Panc1 (cell line): ENCODE measurements at places on chromosomes 3 and 15. TPM values are rescaled to one million over a fixed set of nuclear protein-coding genes. Genes with fewer than 3 reads are reported as not detected.

Gene WDR93
- 0.18 TPM for total RNA-seq

Gene IL17RD
- total RNA-seq, result 3.5 TPM

Gene SMCO1
- total RNA-seq, result not detected

Gene TUBGCP5
- 23.3 TPM for total RNA-seq

Gene PAK6
- total RNA-seq, result 6.3 TPM

Gene FOXL2
- total RNA-seq, result 12.7 TPM

Gene CCR9
- not detected for total RNA-seq

Gene SLC4A7
- total RNA-seq, result 99.4 TPM

Gene LIPH
- 19.9 TPM for total RNA-seq

Gene GOLGA6L24
- total RNA-seq, result not detected

Gene TRPM1
- total RNA-seq, result not detected

Gene GLDN
- 0.57 TPM for total RNA-seq

Gene CEMIP
- total RNA-seq, result 0.46 TPM

Gene ST3GAL6
- total RNA-seq, result 0.15 TPM

Gene EEF1AKMT4
- 10.7 TPM for total RNA-seq

Gene DAZL
- total RNA-seq, result not detected

Gene RASGRF1
- total RNA-seq, result 0.59 TPM

Gene ADAMTS17
- total RNA-seq, result 1.6 TPM

Gene BSN
- 0.87 TPM for total RNA-seq

Gene FBXW12
- not detected for total RNA-seq

Gene FBXO22
- total RNA-seq, result 65.9 TPM
